ENCODE measurements at places on chromosomes 12 and 14.

- DNase-seq, result no peak
These were observed 63.4 kb downstream of the SPTB start for GRCh38 chr14:64816221-64816783.

GRCh38 chr14:59761851-59762250 lies 108.7 kb downstream of the RTN1 start:
- DNase-seq, result no peak

GRCh38 chr14:38951451-38951850 lies 151.6 kb downstream of the SEC23A start:
- no peak for DNase-seq

- DNase-seq, result no peak
These were observed 192.1 kb upstream of the GARIN6 start for GRCh38 chr12:99455350-99456035.

Data from putamen (tissue), 1 donor.